ENCODE measurements at places on chromosomes 13 and 19.

- no peak for DNase-seq
Measured at GRCh38 chr19:36136964-36137686, 2.7 kb upstream of the CAPNS1 start.

GRCh38 chr19:40147693-40148347, 43.4 kb upstream of the MAP3K10 start:
- no peak for DNase-seq

DNA sequence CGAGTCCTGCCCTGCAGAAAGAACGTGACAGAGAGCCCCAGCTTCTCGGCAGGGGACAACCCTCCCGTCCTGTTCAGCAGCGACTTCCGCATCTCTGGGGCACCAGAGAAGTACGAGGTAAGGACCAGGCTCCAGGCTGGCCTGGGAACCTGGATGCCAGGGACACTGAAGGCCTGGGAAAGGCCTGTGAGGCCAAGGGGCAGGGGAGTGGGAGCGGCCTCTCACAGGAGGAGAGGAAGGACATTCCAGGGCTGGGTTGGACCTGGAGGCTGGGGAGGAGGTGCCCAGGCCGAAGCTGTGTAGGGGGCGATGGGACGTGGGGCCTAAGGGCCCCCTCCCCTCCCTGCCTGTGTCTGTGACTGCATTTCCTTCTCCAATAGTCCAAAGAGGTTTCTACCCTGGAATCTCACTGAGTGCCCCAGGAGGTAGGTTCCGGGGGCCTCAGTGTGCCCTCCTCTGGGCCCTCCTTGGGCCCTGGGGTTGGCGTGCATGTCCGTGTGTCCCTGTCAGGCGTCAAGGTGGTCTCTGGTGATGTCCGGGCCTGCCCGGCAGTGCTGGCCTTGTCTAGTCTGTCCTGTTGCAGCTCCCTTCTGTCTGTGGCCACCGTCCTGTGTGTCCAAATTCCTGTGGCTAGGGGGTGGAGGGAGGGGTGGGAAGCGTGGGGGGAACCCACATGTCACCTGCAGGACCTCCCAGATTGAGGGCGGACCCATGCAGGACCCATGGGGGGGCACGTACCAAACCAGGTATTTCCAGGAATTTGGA, 16.9 kb upstream of the CD22 start:
- DNase-seq: no peak

DNA sequence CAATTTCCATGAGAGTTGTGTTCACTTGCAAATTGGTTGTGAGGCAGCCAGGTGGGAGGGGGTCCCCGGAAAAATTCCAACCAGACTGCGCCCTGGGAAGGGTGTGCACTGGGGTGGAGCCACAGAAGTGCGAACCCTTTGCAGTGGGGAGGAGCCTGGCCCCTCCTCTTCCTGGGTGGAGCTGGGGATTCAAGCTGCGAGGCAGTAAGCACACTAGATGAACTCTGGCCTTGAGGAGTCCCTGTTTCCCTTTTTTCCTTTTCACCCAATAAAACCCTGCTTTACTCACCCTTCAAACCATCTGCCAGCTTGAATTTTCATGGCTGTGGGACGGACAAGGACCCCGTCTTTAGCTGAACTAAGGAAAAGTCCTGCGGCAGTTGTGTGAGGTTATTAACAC, 31.0 kb upstream of the MBNL2 start:
- no peak for DNase-seq

- no peak for DNase-seq
Measured at GRCh38 chr13:44934724-44935123, 54.5 kb downstream of the NUFIP1 start.

DNA sequence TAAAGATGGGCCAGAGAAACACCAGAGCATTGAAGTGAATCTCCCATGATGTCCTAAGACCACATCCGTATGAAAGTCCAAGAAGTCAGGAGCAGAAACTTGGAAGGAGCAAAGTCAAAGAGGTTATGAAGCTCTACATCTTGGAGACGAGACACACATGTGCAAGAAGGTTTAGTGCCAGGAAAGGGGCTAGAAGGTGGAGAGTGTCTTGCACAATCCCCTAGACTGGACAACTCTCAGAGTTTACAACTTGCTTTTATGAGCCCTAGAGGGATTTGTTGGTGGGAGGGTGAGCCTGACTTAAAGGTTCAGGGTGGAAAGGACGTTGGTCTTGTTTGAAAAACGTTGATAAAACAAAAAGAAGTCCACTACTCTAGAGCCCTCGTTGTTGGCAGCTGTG, 150.6 kb downstream of the GPC6 start:
- no peak for DNase-seq

DNA sequence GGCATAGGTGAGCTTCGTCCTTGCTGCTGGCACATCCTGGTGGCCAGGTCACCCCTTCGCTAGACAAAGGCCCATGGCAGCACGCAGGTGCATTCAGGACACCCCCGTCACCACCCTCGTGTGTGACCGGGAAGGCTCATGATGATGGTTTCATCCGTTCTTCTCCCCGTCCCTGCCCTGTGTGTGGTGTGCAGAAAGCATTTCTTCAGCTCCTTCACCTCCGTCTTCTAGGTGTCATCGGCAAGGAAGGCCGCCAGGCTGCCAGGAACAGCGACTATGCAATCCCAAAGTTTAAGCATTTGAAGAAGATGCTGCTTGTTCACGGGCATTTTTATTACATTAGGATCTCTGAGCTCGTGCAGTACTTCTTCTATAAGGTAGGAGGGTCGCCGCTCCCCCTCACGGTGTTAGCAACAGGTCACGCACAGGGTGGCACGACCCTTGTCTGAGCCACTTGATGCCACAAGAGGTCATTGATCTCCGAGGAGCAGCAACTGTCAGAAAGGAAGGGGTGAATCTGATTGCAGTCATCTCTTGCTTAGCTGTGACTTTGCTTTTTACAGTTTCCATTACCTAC, 111.0 kb upstream of the MCF2L start:
- no peak for DNase-seq

- no peak for DNase-seq
Measured at GRCh38 chr19:10293637-10294367, 4.0 kb downstream of the ICAM5 start.

DNA sequence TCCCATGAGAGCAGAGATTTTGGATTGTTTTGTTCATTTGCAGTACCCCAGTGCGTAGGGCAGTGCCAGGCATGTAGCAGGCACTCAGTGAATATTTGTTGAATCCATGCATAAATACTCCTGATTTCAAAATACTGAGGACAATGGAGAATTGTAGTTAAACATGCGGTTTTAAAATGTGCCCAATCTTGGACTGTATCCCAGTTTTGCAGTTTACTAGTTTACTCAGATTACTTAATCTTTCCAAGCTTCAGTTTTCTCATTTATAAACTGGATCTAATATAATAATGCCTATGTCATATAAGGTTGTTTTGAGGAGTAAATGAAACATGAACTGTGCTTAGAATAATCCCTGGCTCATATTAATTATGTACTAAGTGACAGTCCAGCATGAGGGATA, 39.0 kb downstream of the RCBTB2 start:
- no peak for DNase-seq

DNA sequence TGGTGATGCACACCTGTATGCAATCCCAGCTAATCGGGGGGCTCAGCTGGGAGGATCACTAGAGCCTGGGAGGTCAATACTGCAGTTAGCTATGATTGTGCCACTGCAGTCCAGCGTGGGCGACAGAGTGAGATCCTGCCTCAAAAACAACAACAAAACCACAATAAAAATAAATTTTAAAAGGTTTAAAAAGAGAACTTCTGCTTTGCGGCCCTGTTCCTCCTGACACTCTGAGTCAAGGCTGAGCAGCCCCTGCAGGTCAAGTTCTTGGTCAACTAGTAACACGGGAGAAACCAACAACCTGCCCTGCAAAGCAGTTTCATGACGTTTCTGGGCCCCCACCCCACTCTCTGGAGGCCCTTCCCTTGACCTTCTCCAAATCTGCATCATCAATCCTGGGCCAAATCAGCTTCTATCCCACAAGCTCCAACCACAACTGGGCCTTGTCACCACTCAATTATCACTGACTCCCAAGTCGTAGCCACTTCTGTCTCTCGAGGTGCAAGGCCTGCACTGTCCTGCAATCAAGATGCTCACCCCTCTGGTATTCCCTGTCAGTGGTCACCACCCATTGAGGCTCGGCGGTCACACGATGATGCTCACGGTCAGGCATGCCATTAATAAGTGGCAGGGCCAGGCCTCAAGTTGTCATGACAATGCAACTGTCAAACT, 7.5 kb downstream of the ELAVL1 start:
- no peak for DNase-seq

DNA sequence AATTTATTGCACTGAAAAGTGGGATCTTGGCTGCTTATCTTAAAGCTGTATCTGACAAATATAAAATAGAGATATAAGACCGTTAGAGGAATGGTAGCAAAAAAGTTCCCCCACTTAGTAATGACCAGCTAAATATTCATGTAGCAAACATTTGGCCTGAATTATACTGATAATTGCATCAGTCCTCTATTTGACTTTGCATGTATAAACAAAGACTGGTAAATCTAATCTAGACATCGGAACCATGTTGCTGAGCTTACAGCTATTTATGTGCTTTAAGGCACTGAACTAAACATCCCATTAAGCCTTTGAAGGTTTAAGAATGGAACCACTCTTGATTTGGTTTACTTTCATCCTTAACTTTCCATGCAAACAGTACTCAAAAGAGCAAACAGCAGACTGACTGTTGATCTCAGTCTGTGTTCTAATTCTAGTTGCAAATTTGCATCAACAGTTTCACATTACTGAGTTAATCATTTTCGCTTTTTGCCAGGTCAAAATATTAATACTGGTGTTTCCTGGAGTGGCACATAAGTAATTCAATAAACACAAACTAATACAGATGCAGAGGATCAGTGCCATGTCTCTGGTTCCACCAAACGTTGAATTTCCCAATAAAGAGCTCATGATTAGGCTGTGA, 203.5 kb upstream of the HTR2A start:
- no peak for DNase-seq

GRCh38 chr13:44848920-44849676, 140.2 kb downstream of the NUFIP1 start:
- DNase-seq: no peak

DNA sequence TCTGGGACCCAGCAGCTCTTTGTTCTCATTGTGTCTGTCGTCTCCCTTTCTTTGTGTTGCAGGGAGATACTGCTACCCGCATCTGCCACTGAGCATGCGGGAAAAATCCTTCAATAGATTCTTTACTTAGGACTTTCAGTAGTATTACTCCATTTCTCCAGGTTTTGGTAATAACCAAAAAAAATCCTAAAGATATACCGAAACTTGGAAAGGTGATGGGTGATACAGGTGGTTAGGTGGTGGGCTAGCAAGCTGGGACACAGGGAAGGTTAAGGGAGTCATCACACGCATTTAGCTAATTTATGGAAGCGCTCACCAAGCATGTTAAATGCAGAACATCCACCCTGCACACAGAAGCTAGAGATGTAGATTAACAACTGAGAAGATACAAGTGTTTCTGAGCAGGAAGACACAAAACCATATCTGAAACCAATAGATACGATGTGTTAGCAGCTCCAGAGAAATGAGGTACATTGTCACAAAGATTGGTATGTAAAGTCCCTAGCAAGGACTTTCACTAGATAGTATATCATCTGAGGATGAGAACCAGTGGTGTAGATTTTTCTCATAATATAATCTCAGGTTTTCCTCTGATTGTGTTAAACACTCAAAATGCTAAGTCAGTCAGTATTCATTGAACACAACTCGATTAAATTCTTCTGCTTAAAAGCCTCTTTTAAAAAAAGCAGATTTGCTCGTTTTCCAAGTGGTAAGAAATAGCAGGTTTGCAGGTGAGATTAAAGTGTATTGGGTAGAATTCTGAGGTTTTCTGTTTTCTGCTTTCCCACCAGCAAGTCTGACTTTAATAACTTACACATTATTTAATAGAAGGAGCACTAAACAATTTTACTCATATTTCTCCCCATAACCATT, 1.2 kb upstream of the SLAIN1 start:
- no peak for DNase-seq

DNA sequence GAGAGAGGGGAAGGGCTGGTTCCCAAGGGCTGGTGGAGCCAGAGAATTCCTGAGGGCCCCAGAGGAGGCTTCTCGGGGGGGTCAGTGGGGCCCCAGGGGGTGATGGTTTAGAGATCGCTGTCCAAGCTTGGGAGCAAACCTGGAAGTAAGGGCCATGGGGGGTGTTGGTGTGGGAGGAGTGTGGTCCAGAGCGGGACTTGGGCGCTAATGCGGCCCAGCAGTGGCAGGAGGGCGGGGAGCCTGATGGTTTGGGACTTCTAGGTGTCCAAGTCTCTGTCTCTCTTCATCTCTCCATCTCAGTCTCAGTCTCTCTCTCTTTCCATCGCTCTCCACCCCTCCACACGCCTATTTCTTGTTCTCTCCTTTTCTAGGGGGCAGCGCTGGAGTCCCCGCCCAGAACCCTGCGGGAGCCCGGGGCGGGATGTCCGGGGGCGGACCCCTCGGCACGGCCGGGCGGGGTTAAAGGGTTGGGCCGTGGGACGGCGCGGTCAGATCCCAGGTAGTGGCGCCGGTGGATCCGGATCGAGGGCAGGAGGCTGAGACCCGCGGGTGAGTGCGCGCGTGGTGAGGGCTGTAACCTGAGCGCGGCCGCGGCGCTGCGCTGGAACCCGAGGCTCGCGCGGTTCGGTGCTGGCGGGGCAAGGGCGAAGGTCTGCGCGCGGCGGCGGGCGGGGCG, at the start of gene CYP4F22:
Gene CYP4F22 (plus strand): TSS at position 491 of the 676 bp plus-strand sequence. CDS start 16,812 bp downstream, outside the sequence.
- DNase-seq: peak; percentile 51

GRCh38 chr13:51576754-51577153, 7.5 kb upstream of the WDFY2 start:
- DNase-seq: no peak

DNA sequence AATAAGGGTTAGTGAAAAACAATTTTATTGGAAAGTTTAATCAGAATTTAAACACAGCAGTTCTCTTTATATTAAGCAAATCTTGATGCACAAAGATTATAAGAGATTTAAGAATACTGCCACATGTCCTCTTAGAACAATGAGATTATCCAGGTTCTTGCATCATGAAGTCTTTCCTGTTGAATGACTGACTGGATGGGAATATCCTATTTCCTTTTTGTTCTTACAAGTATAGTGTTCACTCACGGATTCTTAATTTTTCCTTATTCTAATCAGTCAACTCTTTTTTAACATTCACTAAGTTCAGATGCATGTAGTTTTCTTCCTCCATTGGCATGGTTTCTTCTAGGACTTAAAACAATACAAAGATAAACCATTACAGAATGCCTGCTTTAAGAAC, 10.1 kb downstream of the URI1 start:
- no peak for DNase-seq

DNA sequence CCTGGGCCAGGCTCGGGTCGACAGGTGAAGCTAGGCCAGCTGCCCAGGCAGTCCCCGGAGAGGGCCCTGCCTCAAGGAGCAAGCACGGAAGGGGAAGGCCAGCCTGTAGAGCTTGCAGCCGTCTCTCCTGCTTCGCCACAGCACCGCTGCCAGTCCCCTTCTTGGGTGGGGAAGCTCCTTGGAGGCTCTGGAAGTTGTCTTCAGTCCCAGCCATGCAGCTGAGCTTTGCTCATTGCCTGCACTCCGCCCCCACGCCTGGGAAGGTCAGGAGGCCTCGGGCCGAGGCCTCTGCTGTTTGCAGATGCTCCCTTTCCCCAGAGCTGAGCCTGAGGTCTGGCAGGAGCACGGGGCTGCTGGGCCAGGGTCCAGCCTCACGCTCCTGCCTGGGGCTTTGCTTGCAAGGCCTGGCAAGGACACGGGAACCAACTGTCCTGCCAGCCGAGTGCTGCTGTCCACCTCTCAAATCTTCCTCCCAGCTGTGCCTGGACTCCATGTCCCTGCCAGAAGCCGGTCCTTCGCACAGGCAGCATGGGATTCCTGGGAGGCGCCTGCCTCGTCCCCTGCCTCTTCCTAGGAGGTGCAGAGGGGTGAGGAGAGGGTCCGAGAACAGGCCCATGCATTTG, 13.3 kb downstream of the PLEKHF1 start:
- peak; percentile 50 for DNase-seq

GRCh38 chr13:79389026-79389425, 17.0 kb downstream of the RBM26 start:
- DNase-seq: no peak

Measured in ecto neural progenitor cell (in vitro differentiated cells).